ENCODE measurements at places on chromosomes 1 and 21.

DNA sequence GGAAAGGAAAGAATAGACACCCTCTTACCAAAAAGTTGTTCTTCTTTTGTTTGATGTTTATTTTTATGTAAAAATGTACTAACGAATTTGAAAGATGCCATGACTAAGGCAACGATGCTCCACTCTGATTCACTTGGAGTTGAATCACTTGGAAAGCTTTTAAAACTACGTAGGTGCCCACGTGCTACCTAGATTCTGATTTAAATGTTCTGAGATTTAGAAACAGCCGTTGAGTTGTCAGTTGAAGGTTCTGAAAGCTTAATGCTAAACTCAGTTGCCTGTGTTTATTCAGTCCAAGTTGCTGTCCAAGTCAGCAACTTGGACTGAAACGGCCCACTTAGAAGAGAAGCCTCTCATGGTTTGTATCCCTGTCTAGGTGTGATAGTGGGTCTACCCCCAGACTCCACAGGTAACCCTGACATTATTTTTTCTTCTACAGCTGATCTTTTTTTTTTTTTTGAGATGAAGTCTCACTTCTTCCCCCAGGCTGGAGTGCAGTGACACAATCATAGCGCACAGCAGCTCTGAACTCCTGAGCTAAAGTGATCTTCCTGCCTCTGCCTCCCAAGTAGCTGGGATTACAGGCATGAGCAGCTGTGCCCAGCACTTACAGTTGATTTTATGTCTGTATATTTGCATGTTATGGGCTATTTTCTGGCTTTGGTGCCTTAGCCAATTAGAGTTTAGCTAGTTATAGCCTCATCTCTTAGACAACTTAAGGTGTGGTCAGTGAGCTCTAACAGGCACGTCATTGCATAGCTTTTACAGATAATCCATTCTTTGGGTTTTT lies 1.4 kb upstream of the VAMP4 start:
- no peak for DNase-seq

GRCh38 chr1:52435650-52436049 lies 31.2 kb downstream of the PRPF38A start:
- no peak for DNase-seq

- DNase-seq: peak; percentile 7
These were observed 1.1 kb upstream of the COQ8A start for GRCh38 chr1:226938903-226939437.

- no peak for DNase-seq
These were observed 25.6 kb downstream of the PDC start for GRCh38 chr1:186435336-186435735.

- DNase-seq: no peak
These were observed 20.9 kb downstream of the USP48 start for GRCh38 chr1:21762022-21762404.

- DNase-seq: no peak
These were observed at the start of gene EXO5 for GRCh38 chr1:40508375-40509341. Gene EXO5 (plus strand): TSS chr1:40508767. CDS start chr1:40514545, 5,778 bp downstream.

DNA sequence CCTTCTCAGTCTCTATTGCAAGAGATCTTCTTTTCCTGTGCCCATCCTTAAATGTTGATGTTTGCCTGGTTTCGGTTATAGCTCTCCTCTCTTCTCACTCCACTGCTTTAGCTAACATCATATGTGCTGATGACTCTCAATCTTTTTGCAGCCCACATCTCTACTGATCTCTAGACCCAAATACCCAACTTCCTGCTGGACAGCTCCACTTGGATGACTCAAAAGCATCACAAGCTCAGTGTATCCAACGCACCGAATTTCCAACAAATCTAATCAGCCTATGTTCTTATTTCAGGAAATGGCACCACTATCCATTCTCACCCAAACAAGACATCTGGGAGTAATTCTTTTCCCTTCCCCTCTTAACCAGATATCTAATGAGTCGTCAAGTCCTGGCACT lies 79.1 kb upstream of the ARTN start:
- DNase-seq: no peak

DNA sequence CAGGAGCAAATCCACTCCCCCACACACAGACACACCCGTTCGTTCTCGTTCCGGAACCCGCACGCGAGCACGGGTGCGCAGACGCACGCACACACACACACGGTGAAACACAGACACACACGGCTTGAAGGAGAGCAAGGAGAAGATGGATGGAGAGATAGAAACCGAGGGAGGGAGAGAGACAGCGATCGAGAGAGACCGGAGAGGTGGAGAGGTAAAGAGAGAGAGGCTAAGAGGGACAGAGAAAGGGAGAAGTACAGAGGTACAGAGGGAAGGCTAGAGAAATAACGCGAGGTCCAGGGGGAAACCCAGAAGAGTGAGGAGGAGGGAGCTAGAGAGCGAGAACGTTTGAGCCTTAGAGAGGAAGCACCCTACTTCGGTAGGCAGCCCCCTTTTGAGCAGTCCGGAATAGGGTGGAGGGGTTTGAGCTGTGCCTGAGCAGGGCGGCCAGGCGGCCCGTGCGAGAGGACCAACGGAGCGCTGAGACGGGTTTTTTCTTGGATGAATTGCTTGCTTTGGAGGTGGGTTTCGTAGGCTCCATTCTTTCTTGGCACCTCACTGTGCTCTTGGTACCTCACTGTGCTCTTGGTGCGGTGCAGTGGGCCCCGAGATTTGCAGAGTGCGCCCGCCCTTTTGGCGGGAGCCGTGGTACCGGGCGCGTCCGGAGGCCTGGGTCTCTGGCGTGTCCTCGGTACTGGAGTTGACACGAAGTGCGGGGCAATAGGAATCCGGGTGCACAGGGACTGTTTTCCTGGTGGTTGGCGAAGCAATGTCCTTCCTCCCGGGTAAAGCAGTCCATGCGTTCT lies 88.4 kb upstream of the RHOU start:
- DNase-seq: no peak

- no peak for DNase-seq
These were observed 67.7 kb downstream of the PTGER3 start for GRCh38 chr1:70979881-70980280.

DNA sequence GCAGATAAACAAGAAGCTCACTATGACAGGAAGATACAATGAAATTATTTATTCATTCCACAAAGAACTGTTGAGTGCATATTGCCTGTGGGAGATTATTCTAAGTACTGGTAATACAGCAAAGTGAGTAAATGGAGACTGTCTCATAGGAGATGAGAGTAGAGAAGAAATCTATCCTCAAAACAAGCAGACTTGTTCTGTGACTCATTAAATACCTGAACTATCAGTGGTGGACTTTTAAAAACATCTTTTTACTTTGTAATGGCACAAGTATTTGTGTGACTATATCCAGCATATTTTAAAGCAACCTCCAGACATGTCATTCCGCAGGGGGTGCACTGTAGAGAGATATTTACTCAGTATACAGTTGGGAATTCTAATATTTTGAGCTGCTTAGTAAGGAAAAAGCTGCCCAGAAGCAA lies 259.2 kb downstream of the FMN2 start:
- DNase-seq: peak; percentile 81

GRCh38 chr1:206012086-206012859 lies 9.1 kb upstream of the RAB7B start:
- DNase-seq: no peak

GRCh38 chr1:223225061-223225460 lies 82.0 kb upstream of the TLR5 start:
- DNase-seq: no peak

- no peak for DNase-seq
These were observed 60.2 kb downstream of the MORN1 start for GRCh38 chr1:2331200-2331544.
